ENCODE measurements at places on chromosomes 16 and 17. TPM values are rescaled to one million over a fixed set of nuclear protein-coding genes. Genes with fewer than 3 reads are reported as not detected.

DNA sequence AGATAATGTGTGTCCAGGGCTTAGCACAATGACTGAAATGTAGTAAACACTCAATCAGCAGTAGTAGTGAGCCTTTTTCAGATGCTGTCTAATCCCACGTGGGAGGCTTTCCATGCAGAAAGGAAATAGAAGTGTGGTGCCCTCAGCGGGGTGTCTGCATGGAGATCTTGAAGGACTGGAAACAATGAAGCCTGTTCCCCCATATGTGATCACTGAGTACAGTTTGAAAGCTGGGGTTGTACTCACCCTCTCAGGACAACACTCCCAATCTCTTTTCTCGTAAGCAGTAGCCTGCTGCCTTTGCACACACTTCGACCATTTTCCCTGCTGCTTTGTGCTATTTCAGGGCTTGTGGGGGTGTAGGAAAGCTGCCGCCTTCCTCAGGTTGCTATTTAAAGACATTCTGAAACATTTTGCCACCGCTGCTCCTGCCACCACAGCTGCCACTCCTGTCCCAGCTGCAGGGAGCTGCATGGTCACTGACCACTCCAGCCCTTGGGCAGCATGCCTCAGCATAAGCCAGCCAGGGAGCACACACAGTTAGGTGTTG is 40.6 kb upstream of the HAS3 start:
- DNase-seq: no peak

DNA sequence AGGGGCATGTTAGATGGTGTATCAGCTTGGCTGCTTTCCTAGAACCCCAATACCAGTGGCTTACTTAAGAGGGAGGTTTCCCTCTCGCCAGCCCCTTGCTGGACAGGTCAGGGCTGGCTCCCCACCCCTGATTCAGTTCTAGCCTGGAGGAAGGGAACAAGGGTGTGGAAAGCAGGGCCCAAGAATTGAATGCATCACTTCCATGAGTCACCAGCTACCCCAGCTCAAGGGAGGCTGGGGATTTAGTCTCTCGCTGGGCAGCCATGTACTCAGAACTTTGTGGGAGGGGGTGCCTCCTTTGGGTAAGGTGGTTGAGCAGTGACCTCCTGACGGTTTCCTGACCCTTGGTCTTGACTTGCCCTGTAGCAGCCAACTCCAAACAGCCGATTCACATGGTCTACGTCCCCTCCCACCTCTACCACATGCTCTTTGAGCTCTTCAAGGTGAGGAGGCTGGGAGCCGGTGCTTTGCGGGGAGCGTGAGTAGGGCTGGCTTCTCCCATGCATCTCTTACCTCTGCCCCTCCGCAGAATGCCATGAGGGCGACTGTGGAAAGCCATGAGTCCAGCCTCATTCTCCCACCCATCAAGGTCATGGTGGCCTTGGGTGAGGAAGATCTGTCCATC is 12.8 kb downstream of the PDK2 start:
- no peak for DNase-seq

DNA sequence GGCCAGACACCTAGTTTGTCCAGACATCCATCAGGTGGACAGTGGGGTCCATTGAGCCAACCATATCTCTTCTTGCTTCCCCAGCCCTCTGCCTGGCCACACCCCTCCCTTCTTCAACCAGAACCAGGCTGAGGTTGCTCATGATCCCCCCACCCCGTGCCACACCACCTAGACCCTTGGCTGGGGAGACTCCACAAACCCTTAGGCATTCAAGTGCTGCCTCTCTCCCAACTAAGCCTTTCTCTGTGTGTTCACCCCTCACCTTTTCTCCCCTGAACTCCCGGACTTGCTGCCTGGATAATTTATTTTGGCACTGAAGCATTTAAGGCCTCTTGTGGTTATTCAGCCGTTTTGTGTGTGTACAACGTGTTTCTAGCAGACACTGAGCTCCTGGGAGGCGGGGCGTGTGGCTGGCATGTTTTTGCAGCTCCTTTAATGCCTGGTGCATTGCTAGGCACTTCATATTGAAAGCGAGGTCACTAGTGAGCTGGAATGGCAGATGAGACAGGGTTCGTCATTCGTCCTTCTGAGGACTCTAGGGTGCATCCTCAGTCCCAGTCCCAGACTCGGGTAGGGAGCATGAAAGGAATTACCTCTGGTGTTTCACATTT is 28.7 kb downstream of the CACNA1G start:
- DNase-seq: no peak

DNA sequence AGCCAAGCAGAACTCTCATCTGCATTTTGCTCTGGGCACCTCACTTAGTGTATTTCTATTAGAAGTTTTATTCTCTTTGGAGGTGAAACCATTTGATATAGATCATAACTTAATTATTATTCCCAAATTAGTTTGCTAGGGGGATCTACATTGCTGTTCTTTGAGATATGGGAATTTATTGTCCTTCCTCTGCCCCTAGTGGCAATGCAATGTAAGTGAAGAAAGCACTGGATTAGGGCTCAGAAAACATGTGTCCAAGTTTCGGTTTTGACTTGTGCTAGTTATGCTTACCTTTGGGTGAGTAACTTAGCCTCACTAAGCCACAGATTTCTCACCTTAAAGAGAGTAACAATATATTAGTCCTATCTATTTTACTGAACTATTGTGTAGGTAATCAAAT is 2.9 kb downstream of the KRT39 start:
- peak; percentile 1 for DNase-seq

GRCh38 chr17:381941-382643 is 29.5 kb upstream of the RPH3AL start:
- no peak for DNase-seq

DNA sequence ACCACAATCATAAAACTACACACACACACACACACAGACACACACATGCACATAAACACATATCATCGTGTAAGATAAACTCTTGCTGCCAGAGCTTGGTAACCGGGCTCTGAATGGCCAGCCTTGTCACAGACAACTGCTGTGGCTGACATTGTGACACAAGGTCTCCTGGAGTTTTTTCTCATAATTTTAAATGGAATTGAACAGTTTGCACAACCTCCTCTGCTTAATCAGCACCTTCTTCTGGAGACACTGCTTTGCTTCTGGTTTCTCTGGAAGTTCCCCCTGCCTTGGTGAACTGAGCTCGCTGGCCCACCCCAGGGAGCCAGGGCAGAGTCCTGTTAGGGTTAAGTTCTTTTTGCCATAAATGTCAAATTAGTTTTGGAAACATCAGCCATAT is 115.4 kb downstream of the UTP18 start:
- DNase-seq: no peak

GRCh38 chr16:77674888-77675287 is 47.4 kb upstream of the NUDT7 start:
- no peak for DNase-seq

DNA sequence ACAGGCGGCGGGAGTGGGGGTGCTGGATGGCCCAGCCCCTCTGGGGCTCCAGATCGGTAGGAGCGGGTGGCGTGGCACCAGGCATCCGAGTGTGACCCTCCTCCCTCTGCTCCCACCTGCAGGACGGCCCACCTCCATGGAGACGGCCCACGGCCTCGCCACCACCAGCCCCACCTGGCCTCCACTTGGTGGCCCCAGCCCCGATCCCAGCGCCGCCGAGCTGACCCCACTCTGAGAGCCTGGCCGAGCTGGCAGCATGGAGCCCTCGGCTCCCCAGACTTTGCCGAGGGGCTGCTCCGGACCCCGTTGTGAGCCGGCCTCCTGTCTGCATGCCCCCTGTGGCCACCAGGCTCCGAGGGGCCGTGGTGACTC is 4.7 kb upstream of the NUDT16L1 start:
- DNase-seq: no peak

The FOXC2 gene
- total RNA-seq: not detected

The LGALS9B gene
- not detected for total RNA-seq

The ASPHD1 gene
- total RNA-seq: 0.97 TPM

The FADS6 gene
- not detected for total RNA-seq

The PDP2 gene
- 15.9 TPM for total RNA-seq

All from naive thymus-derived CD4-positive, alpha-beta T cell (primary cell).